ENCODE measurements at places on chromosomes 2 and 18. TPM values are rescaled to one million over a fixed set of nuclear protein-coding genes. Genes with fewer than 3 reads are reported as not detected.

Gene DNAJC10
- polyA plus RNA-seq, result 53.2 TPM

Gene TCF4
- 0.62 TPM for polyA plus RNA-seq

Gene PPP1R1C
- not detected for polyA plus RNA-seq

Gene ALLC
- not detected for polyA plus RNA-seq

Gene UGT1A6
- not detected for polyA plus RNA-seq

Gene ZNF513
- polyA plus RNA-seq, result 4.7 TPM

Gene RAMP1
- polyA plus RNA-seq, result 0.59 TPM

Gene LINC00305
- not detected for polyA plus RNA-seq

Gene RAB6C
- polyA plus RNA-seq, result not detected

Gene ASNSD1
- polyA plus RNA-seq, result 61.9 TPM

Gene SIX3
- polyA plus RNA-seq, result not detected

Gene PSMA8
- 2.1 TPM for polyA plus RNA-seq

Gene FEV
- not detected for polyA plus RNA-seq

Gene TEX44
- polyA plus RNA-seq, result not detected

Gene POMC
- polyA plus RNA-seq, result 10.9 TPM

Gene ATL2
- polyA plus RNA-seq, result 23.4 TPM

Gene ESPNL
- polyA plus RNA-seq, result not detected

Gene SERPINB10
- polyA plus RNA-seq, result not detected

Gene INPP5D
- polyA plus RNA-seq, result 146 TPM

Gene ASPRV1
- polyA plus RNA-seq, result 0.99 TPM

Gene LOXHD1
- polyA plus RNA-seq, result not detected

All from CD8-positive, alpha-beta memory T cell (primary cell).